Small intestine (tissue), 16 donors: ENCODE measurements at places on chromosomes 1 and 21.

DNA sequence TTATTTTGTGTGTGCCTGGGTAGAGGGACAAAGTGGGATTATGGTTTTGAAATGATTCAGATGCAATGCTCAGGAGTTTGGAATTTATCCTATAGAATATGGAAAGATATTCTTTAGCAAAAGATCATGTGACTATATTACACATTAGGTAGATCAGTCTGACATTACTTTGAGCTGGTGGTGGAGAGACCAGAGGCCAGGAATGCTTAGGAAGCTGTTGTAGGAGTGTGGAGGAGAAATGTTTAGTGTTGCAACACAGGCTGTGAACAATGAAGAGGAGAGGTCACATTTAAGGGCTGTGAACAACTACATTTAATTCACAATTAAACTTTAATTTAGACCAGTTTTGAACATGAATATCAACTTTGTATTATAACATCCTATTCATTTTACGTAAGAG lies 45.3 kb upstream of the PODN start:
- no peaks in the 10 kb centered on the region for H3K36me3 ChIP-seq
- no peak overlapping the region for H3K27ac ChIP-seq
- DNase-seq, result peak; percentile 22
- H3K4me1 ChIP-seq, result no peaks in the 10 kb centered on the region

DNA sequence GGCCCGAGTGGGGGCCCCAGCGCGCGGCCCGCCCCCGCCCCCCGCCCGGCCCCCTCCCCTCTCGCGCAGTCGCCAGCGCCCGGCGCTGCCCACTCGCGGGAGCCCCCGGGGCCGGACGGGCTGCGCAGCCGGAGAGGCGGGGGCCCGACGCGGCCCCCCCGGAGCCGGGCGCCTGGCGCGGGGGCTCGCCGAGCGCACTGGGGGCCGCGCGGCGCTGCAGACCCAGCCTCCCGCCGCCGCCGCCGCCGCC lies 146 bp upstream of the ZNF362 start:
- no peak for DNase-seq
- H3K36me3 ChIP-seq, result no peaks in the 10 kb centered on the region
- no peaks in the 10 kb centered on the region for H3K27me3 ChIP-seq
- H3K4me3 ChIP-seq, result no peak overlapping the region

- H3K4me1 ChIP-seq, result peaks cover 81% of the 10 kb centered on the region
- no peaks in the 10 kb centered on the region for H3K36me3 ChIP-seq
- H3K27me3 ChIP-seq, result no peaks in the 10 kb centered on the region
- no peak overlapping the region for H3K4me3 ChIP-seq
Measured at GRCh38 chr1:203323587-203323986, 18.3 kb downstream of the BTG2 start.

DNA sequence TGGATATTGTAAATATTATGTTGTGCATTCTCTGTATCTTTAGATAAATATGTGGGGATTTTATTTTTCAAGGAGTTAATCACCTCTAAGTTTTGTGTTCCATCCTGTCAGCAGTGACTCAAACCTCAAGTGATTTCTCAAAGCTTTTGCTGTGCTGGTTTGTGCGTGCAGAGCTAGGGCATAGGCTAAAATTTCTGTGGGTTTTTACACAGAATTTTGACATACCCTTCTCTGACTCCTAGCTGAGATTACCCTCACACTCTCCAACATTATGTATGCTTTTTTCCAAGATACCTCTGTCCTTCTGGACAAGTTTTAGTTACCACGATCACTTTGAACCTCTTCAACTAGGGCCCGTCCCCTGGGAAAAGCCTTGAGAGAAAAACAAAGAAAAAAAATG lies 384.9 kb downstream of the NCAM2 start:
- H3K4me3 ChIP-seq, result no peak overlapping the region
- no peak for DNase-seq
- no peak overlapping the region for H3K27ac ChIP-seq
- no peaks in the 10 kb centered on the region for H3K4me1 ChIP-seq

DNA sequence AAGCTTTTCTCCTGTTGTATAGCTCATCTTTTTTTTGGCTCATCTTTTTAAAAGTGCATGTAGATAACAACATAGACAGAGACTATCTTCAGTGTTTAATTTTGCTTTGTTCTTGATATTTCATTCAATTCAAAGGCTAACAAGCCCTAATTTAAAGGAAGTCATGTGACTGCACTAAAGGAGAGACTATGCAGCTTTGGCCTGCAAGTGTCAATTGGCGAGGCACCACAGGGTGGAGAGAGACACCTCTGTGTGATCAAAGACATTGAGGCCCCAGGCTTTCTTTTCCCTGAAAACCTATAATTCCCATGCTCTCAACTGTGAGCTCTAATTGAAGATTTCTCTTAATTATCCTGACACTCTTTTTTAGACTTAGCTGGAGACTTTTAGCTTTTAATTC lies 53.6 kb downstream of the CHODL start:
- no peak overlapping the region for H3K4me3 ChIP-seq
- no peaks in the 10 kb centered on the region for H3K27me3 ChIP-seq
- no peak overlapping the region for H3K27ac ChIP-seq
- no peaks in the 10 kb centered on the region for H3K4me1 ChIP-seq
- H3K36me3 ChIP-seq, result no peaks in the 10 kb centered on the region

DNA sequence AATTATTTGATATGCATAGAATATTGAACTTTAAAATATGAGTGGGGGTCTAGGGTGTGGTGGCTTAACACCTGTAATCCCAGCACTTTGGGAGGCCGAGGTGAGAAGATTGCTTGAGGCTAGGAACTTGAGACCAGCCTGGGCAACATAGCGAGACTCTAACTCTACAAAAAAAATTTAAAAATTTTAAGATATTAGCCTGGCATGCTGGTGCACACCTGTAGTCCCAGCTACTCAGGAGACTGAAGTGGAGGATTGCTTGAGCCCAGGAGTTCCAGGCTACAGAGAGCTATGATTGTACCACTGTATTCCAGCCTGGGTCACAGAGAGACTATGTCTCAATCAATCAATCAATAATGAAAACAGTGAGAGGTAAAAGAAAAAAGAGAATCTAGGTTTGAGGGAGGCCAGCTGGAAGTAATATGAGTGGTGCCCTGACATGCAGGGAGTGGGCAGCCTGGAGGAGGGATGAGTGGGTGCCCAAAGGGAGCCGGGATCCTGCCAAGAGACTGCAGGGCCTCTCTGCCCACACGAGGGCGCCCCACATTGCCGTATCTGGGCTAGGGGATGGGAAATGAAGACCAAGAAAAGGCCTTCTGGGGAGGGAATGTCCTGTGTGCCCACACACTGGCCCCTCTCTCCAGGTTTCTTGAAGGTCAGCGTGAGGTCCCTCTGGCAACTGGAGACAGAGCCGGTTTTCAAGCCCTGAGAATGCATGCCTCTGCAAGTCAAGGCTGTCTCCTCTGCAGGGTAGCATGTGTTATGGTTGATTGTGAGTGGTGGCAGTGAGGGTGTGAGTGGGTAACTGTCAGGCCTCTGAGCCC lies 93.9 kb upstream of the PPM1J start:
- peak; percentile 79 for DNase-seq
- no peaks in the 10 kb centered on the region for H3K36me3 ChIP-seq
- H3K27ac ChIP-seq, result no peak overlapping the region
- H3K4me1 ChIP-seq, result no peaks in the 10 kb centered on the region

- no peaks in the 10 kb centered on the region for H3K27me3 ChIP-seq
- H3K27ac ChIP-seq, result no peak overlapping the region
- H3K4me3 ChIP-seq, result no peak overlapping the region
- no peak for DNase-seq
Measured at GRCh38 chr1:35935442-35936388, 4.8 kb downstream of the AGO3 start.

- H3K36me3 ChIP-seq, result no peaks in the 10 kb centered on the region
- no peak overlapping the region for H3K27ac ChIP-seq
- H3K4me1 ChIP-seq, result no peaks in the 10 kb centered on the region
- H3K4me3 ChIP-seq, result no peak overlapping the region
- H3K27me3 ChIP-seq, result no peaks in the 10 kb centered on the region
- no peak for DNase-seq
Measured at GRCh38 chr1:96509951-96510350, 211.6 kb upstream of the PTBP2 start.

GRCh38 chr1:175630076-175630475 lies 113.3 kb downstream of the TNR start:
- no peak overlapping the region for H3K4me3 ChIP-seq
- H3K36me3 ChIP-seq, result no peaks in the 10 kb centered on the region
- H3K27me3 ChIP-seq, result peaks cover 3% of the 10 kb centered on the region
- H3K4me1 ChIP-seq, result no peaks in the 10 kb centered on the region
